Thymus (tissue), 14 donors: ENCODE measurements at places on chromosomes 16 and 17. TPM values are rescaled to one million over a fixed set of nuclear protein-coding genes. Genes with fewer than 3 reads are reported as not detected.

The USH1G gene
- 0.09 TPM for total RNA-seq

- no peak for DNase-seq
Measured at GRCh38 chr16:50234771-50235556, 31.4 kb upstream of the ADCY7 start.

DNA sequence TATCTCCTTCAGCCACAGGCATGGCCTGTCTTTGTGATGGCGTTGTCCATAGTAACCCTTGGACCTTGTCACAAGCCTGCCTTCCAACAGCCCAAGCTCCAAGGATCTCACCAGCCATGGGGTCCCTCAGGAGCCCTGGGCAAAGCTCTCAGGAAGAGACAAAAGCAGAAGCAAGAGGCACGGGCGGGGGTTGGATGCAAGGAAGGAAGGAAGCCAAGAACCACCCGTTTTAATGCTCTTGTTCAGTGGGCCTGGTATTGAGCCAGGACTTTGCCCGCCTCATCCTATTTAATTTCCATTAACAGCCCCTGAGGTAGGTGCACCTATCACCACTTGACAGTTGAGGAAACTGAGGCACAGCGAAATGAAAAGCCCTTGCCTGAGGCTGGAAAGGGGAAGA lies 32.3 kb upstream of the GOSR2 start:
- no peak for DNase-seq

DNA sequence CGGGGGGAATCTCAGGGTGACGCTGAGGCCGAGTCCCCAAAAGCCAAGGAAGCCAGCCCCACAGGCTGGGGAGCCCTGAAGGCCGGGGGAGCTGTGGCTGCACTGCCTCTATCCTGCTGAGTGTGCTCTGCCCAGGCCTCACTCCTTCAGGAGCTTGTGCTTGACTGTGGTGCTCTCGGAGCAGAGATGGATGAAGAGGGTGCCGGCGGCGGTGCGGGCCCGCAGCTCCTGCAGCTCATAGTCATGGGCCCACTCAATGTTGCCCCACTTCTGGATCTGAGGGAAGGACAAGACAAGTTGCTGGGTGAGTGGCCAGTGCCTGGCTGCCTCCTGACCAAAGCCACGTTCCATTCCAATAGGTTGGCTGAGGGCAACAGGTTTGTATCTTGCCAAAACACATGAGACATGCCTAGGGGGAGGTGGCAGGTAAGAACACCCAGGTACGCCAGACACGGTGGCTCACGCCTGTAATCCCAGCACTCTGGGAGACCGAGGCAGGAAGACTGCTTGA lies 20.5 kb downstream of the ATPAF2 start:
- DNase-seq = no peak

DNA sequence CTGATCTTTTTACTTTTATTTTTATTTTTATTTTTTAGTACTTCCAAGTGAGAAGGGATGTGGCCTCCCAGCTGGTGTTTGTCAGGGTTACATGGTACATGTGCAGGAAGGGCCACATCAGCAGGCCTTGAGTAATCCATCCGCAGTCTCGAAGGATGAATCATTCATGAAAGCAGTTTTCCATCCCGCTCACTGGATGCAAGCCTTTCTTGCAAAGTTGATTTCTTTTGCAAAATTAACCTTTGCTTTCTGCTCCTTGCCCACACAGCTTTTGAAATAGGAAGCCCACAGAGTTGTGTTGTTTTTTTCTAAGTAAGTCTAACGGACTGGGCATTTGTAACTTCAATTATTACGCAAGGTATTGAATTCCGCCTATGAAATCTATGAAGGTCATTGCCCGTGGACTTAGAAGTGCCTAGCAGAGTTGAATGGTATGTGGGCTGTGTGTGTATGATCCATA lies 157.4 kb downstream of the PRKCA start:
- DNase-seq = no peak
